Thymus (tissue), 14 donors: ENCODE measurements at places on chromosomes 16 and 17. TPM values are rescaled to one million over a fixed set of nuclear protein-coding genes. Genes with fewer than 3 reads are reported as not detected.

- DNase-seq: no peak
- no peaks in the 10 kb centered on the region for H3K27me3 ChIP-seq
- peak overlapping the region; percentile 87 for H3K27ac ChIP-seq
- no peak overlapping the region for H3K4me3 ChIP-seq
- H3K4me1 ChIP-seq: peaks cover 94% of the 10 kb centered on the region
Measured at GRCh38 chr16:89442588-89442987, 47.8 kb downstream of the ANKRD11 start.

GRCh38 chr17:17778308-17779014 is 58.3 kb downstream of the SREBF1 start:
- peaks cover 51% of the 10 kb centered on the region for H3K4me1 ChIP-seq
- H3K27me3 ChIP-seq: peaks cover 33% of the 10 kb centered on the region
- H3K27ac ChIP-seq: peak overlapping the region; percentile 31
- no peak overlapping the region for H3K4me3 ChIP-seq
- DNase-seq: no peak

- H3K4me1 ChIP-seq: no peaks in the 10 kb centered on the region
- no peaks in the 10 kb centered on the region for H3K36me3 ChIP-seq
- H3K27ac ChIP-seq: no peak overlapping the region
- H3K4me3 ChIP-seq: no peak overlapping the region
- peaks cover 47% of the 10 kb centered on the region for H3K27me3 ChIP-seq
Measured at GRCh38 chr17:36818134-36818825, 119.0 kb upstream of the LHX1 start.

DNA sequence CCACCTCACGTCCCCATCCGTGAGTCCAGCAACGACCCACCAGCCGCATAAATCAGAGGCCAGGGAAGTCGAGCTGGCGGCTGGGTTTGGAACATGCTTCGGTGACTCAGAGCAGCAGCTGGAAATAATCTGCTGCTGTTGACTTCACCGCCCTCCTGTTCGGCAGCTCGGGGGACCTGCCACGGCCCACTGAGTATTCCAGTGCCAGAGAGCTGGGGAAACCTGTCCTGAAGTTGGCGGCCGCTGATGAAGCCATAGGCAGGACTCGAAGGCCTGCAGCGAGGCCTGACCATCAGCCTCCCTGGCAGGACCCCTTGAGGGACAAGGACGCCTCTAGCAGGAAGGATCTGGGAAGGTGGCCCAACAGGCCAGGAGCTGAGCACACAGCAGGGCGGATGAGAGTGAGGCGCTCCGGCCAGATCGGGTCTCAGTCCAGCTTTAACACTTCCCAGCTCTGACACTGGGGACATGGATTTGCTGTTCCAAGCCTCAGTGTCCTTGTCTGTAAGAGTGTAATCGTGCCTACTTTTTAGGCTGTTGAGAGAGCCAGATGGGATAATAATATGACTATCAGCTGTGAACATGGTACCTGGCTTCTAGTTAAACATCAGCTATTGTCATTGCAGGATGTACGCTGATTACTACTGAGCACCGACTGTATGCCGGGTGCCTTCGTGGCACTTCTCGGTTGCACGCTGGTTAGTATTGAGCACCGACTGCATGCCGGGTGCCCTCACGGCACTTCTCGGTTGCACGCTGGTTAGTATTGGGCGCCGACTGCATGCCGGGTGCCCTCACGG is 50.4 kb upstream of the CIBAR2 start:
- peaks cover 8% of the 10 kb centered on the region for H3K4me1 ChIP-seq
- no peak overlapping the region for H3K4me3 ChIP-seq
- H3K27ac ChIP-seq: no peak overlapping the region

DNA sequence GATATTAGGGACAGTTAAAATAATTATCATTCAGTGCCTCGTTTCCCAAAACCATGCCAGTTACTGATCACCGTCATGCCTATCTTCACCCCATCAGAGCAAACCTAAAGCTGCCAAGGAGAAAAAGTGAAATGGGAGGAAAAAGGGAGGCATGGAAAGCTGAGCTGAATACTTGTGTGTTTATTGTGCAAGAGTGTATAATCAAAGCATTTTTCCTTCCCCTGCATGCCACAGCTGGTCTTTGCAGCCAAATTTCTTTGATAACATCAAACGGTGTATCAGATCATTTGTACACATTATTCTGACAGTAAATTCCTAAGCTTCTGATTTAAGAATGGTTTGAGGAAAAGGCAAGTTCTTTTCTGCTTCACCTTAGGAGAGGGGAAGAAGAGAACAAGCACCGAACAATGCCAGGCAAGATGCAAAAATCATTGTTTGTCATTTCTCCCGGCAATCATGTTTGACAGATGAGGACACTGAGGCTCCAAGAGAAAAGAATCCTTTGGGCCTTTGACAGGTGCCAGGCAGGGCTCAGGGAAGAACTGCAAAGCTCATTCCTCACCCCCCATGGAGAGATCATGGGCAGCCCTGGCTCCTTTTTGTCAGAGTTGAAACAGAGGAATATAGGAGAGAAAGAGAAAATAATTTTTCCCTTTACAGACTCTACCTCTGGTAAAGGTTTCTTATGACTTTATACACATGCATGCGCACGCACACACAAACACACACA is 51.4 kb upstream of the ARHGAP44 start:
- no peak overlapping the region for H3K4me3 ChIP-seq
- H3K4me1 ChIP-seq: no peaks in the 10 kb centered on the region
- H3K27ac ChIP-seq: no peak overlapping the region
- DNase-seq: no peak

GRCh38 chr16:66714654-66715307 is 18.2 kb upstream of the CMTM4 start:
- H3K27me3 ChIP-seq: no peaks in the 10 kb centered on the region
- no peaks in the 10 kb centered on the region for H3K4me1 ChIP-seq
- H3K4me3 ChIP-seq: no peak overlapping the region
- DNase-seq: no peak
- H3K27ac ChIP-seq: no peak overlapping the region
- H3K36me3 ChIP-seq: no peaks in the 10 kb centered on the region

DNA sequence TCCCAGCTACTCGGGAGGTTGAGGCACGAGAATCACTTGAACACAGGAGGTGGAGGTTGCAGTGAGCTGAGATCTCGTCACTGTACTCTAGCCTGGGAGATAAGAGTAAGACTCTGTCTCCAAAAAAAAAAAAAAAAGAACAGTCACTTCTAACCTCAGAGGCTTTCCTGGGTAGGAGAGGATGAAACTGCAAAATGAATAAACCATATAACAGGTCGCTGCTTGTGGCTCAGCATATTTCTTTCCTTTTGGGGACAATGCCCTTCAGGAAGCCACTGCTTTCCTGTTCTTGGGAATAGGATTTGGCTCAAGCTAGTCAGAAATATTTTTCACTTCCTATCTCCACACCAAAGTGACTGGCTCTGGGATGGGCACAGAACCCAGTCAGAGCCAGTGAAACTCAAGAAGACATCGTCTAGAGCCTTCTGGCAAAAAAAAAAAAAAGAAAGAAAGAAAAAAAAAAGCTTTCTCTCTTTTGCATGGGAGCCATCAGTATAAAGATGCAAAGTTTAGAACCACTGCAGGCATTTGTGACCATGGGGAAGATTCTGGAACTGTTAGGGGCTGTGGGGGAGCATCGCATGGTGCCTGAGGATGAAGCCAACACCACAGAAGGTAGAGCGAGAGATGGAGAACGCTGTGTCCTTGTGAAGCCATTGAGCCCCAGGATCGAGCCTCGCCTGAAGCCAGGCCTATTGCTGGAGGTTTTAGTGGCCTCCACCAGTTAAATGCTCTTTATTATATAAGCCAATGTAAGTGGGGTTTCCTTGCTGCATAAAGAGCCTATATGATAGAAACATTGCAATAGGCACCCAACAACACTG is 71.8 kb upstream of the MRTFB start:
- no peak overlapping the region for H3K4me3 ChIP-seq
- DNase-seq: no peak
- H3K27ac ChIP-seq: no peak overlapping the region
- H3K36me3 ChIP-seq: no peaks in the 10 kb centered on the region
- no peaks in the 10 kb centered on the region for H3K4me1 ChIP-seq

DNA sequence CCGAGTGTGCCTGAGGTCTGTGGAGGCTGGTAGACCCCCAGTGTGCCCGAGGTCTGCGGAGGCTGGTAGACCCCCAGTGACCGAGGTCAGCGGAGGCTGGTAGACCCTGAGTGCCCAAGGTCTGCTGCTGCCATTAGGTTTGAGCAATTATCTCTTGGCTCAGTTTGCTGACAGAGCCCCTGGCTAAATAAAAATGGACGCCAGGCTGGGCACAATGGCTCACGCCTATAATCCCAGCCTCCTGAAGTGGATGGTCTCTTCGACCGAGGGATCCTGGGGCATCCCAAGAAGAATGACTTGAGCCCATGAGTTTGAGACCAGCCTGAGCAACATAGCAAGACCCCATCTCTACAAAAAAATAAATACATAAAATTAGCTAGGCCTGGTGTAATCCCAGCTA is 98.7 kb upstream of the ZNF469 start:
- no peak for DNase-seq
- no peak overlapping the region for H3K27ac ChIP-seq
- H3K4me3 ChIP-seq: no peak overlapping the region
- no peaks in the 10 kb centered on the region for H3K27me3 ChIP-seq
- H3K36me3 ChIP-seq: no peaks in the 10 kb centered on the region
- no peaks in the 10 kb centered on the region for H3K4me1 ChIP-seq

DNA sequence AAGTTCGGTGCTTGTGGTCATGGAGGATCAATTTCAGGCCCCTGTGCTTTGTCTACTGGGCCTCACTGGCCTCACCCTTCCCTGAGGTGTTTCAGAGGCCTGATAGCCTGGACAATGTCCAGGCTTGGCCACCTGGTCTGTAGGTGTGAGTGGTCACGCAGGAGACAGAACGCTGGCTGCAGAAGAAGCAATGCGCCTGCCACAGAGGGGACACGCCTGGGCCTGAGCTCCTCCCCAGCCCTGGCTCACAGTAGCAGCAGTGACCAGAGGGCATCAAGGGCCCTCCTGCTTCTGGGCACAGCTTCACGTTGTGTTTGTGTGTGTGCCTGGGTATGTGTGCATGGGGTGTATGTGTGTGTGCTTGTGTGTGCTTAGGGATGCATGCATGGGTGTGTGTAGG is 1.9 kb upstream of the PITPNM3 start:
- H3K4me1 ChIP-seq: peaks cover 3% of the 10 kb centered on the region
- no peak overlapping the region for H3K27ac ChIP-seq
- no peak overlapping the region for H3K4me3 ChIP-seq
- H3K36me3 ChIP-seq: no peaks in the 10 kb centered on the region

DNA sequence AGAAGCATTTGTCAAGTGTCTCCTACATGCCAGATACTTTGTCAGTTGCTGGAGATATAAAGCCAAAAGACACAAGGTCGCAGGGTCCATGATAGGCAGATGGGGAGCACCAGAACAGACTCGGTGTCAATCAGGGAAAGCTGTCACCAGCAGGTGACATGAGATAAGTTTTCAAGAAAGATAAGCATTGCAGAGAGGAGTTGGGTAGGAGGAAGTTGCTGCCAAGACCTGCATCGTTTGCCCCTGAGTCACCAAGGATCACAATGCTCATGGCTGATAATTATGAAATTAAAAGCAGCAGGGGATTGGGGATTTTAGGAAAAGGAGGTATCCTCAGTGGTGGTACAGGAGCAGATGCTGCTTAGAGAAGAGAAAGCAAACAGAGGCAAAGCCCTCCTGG is 551.1 kb upstream of the CDH11 start:
- H3K27me3 ChIP-seq: no peaks in the 10 kb centered on the region
- no peak overlapping the region for H3K4me3 ChIP-seq
- no peaks in the 10 kb centered on the region for H3K4me1 ChIP-seq
- no peaks in the 10 kb centered on the region for H3K36me3 ChIP-seq
- DNase-seq: no peak

DNA sequence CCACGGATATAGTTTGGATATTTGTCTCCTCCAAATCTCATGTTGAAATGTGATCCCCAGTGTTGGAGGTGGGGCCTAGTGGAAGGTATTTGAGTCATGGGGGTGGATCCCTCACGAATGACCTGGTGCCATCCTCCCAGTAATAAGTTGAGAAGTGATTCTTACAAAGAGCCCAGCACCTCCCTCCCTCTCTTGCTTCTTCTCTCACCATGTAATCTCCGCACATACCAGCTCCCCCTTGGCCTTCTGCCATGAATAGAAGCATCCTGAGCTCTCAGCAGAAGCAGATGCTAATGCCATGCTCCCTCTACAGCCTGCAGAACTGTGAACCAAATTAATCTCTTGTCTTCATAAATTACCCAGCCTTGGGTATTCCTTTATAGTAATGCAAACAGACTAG is 41.9 kb upstream of the RBBP6 start:
- H3K4me3 ChIP-seq: no peak overlapping the region
- no peak overlapping the region for H3K27ac ChIP-seq
- H3K27me3 ChIP-seq: no peaks in the 10 kb centered on the region
- no peaks in the 10 kb centered on the region for H3K4me1 ChIP-seq

DNA sequence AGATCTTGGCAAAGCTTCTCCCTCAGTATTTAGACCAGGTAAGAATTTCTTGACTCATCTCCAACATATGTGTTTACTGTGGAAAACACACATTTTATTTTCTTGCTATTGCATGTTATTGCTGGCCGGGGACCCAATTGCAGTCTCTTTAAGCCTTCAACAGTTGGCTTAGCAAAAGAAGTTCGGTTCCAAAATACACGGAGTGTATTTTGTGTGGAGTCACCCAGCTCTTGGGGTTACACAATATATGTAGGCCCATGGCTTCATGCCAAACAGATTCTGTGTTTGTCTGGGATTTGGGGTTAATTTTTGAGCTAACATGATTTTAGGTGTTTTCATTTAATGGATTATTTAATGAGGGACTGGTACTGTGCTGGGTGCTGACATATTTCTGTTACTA is 4.0 kb downstream of the ALDH3A2 start:
- H3K4me1 ChIP-seq: no peaks in the 10 kb centered on the region
- no peak for DNase-seq
- no peaks in the 10 kb centered on the region for H3K36me3 ChIP-seq
- peaks cover 28% of the 10 kb centered on the region for H3K27me3 ChIP-seq
- no peak overlapping the region for H3K27ac ChIP-seq

DNA sequence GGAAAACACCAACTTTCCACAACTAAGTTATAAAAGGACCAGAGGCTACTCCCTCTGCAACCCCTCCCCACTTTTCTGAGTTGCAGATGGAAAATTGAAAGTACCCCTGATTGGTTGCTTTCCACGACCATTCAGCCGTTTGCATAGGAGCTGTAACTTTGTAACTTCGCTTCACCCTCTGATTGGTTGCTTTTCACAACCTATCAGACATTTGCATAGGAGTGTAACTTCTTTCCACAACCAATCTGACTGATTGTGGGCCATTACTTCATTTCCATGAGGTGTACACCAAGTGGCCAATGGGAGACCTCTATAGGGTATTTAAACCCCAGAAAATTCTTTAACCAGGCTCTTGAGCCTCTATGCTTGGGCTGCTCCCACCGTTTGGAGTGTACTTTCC is 644.1 kb downstream of the WWOX start:
- no peak overlapping the region for H3K4me3 ChIP-seq
- H3K36me3 ChIP-seq: no peaks in the 10 kb centered on the region
- no peak overlapping the region for H3K27ac ChIP-seq
- no peaks in the 10 kb centered on the region for H3K27me3 ChIP-seq
- H3K4me1 ChIP-seq: peaks cover 11% of the 10 kb centered on the region

DNAH17 gene
- 0.28 TPM for total RNA-seq

SLC38A8 gene
- 0.57 TPM for total RNA-seq

CHRNE gene
- total RNA-seq: 0.24 TPM
